ENCODE measurements at places on chromosomes 13 and 19.

DNA sequence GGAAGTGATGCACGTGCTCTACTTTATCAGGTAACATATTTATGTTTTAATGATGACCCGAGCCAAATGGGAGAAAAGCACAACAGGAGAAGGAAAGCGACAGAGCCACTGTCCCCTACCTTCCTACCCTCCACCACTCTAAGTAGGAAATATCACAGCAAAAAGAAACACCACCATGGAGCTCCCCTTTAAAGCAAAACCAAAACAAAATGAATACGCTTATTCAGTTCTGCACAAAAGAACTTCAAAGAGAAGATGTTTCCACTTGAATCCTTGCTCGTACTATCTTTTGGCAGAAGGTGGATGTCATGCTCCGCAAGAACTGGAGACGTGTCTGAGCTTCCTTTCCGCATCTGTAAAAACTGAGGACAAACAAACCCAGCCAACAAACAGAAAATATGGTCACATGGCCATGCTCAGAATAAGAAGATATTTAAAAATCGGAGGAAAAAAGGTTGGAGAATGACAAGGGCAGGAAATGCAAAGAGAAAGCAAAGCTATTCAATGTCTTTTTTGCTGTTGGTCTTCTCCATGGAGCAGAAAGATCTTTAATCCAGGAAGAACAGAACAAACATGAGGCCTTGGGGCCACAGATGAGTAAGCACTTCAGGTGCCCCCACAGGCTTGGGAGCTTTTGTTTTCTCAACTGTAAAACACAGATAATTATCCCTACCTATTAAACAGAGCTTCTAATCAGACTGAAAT is 19.5 kb downstream of the N4BP2L1 start:
- DNase-seq = no peak

GRCh38 chr13:95679722-95680121 is 2.8 kb downstream of the DNAJC3 start:
- DNase-seq = no peak

DNA sequence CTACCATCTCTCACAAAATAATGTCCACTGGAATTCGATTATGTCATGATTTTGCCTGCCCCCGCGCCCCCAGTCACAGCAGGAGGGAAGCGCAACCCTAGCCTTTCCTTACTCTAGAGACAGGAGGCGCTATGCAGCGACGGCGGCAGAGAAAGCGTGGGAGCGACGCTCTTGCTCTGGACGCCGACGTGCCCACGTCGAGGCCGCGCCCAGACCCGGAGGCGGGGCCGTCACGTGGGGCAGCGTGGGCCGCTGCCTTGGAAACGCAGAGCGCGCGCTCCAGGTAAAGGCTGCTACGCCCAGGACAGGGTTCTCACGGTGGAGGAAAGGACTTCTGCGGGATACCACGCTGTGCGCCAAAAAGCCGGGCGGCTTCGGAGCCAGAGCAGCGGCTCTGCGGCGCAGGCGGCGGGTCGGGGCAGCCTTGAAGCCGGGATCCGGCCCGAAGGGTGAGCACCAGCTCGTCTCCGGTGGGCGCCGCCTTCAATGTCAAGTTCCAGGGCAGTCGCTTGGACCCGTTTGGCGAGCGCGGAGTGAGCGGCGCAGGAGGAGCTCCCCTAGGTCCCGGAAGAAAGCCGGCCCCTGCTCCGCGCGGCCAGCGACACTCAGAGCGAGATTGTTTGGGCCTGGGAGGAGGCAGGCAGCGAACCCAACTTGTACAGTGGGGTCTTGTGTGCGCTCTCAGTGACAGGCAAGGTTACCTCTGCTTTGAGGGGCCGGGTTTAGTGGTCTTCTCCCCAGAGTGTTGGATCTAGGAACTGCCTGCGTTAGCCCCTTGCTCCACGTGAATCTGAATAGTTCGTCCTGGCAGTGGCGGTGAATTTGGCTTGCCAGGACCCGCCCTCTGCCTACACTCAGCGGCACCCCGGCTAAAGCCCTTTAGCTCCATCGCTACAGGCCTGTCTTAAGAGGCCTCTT is 121.7 kb downstream of the MRPL57 start:
- peak; percentile 90 for DNase-seq

GRCh38 chr13:42028113-42028799 is 20.2 kb upstream of the DGKH start:
- DNase-seq = no peak

DNA sequence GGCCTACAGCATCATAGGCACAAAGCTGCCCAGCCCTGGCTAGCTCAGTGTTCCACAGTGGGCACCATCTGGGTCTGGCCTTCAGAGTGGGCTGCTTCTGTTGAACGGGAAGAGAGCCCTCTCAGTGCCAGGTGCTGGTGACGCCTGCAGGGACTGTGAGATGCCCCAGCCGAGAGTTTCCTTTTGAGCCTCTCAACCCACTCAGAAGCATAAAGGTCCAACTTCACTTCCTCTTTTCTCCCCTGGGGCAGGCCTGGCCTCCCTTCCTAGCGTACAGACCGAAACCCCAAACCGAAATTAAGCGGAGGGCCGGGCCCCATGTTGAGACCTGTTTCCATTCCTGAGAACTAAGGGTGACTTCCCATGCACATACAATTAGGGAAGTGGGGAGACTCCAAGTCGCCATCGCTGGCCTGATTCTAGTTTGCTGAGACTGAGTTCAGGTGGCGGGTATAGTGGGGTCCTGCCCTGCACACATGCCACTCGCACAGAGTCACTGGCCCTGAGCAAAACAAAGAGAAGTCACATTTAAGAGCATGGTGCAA is 6.9 kb downstream of the RAB8A start:
- no peak for DNase-seq

DNA sequence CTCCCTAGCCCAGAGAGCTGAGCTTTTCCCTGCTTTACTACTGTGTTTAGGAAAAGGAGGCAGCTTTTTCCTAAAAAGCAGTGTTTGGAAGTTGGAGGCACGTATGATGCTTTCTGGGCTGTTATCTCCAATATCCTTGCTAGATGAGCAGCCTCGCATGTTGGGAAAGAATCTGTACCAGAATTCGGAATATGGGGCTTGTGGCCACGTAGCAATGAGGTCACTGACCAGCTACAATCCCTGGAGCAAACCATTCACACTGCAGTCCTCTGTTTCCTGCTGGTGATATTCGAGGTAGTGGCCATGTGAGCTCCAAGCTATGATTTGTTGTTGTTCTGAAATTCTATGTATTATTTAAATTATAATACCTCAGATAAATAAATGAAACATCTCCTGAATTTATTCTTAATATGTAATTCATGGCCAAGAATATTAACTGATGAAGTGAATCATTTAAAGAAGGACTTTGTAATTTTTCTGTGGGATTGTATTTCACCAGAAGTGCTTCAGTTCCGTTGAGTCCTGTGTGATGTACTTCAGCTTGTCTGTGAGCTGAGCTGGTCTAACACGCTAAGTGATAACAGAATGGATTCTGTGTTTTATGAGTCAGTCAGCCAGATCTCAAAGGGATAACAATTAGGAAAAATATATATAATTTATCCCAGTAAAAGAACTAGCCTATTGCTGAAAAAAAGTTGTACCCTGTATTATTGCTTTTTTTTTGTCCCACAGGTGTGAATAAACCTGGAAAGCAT is 319.5 kb downstream of the SHISA2 start:
- DNase-seq = peak; percentile 42

DNA sequence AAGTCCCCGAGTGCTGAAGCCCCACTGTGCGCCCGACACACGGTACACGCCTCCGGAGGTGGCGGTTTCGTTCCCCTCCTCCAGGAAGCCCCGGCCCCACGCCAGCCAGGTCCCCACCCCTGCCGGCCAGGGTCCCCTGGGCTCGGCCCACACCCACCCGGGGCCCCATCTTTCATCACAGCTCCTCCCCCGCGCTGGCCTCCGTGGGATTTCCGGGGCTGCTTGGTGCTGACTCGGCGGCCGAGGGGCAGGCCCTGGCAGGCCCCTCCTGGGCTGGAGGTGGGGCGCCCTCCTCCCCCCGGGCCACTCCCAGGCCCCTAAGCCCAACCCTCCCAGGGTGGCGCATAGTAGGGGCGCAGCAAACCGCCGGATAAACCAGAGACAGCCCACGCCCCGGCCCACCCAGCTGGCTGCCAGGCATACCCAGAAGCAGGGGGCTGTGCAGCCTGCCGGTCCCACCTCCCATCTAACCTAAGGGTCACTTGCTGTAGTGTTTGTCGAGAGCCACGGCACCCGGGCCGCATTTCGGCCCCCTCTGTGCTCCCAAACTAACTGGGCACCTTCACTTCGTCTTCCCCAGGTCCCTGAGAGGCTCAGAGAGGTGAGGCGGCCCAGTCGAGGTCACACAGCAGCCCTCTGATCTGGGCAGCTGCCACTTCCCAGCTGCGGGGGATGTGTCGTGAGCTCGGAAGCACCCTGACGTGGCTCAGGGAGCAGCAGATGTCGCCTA is 6.6 kb downstream of the ZBTB7A start:
- no peak for DNase-seq

DNA sequence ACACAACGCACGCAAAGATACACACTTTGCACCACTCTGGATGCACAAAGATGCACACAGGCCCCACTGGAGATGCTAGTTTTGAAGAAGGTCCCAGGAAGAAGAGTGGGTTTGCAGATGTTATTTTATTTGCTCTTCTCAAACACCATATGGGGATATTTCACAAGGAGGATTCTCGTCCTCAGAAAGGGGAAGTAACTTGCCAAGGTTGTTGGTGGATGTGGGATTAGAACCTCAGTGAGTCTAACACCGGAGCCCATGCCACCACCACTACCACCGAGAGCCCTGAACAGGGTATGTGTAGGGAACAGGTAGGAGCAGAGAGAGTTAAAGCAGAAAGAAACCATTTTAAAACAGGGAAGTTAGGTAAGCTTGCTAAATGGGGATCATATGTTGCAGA is 9.6 kb upstream of the CEACAM6 start:
- DNase-seq = no peak

DNA sequence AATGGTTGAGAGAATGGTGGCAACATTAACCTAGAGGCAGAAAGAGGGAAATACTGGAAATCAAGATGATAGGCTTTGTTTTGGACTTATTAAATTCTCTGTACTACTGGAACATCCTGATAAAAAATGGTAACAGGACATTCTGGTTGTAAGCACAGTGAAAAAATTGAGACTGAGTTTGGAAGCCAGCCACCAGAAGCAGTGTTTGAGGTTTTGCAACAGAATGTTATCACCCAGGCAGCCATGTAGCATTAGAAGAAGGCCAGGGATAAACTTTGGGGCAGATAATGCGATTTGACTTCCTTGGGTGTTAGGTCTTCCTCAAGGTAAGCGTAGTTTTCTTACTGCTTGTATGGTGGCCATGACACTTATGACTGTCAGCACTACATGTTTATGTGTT is 307.4 kb downstream of the ATP8A2 start:
- DNase-seq = no peak

- DNase-seq = no peak
Observed at GRCh38 chr19:47421844-47422395, 2.6 kb upstream of the MEIS3 start.

GRCh38 chr13:36612230-36612629 is 61.6 kb upstream of the SERTM1 start:
- no peak for DNase-seq

DNA sequence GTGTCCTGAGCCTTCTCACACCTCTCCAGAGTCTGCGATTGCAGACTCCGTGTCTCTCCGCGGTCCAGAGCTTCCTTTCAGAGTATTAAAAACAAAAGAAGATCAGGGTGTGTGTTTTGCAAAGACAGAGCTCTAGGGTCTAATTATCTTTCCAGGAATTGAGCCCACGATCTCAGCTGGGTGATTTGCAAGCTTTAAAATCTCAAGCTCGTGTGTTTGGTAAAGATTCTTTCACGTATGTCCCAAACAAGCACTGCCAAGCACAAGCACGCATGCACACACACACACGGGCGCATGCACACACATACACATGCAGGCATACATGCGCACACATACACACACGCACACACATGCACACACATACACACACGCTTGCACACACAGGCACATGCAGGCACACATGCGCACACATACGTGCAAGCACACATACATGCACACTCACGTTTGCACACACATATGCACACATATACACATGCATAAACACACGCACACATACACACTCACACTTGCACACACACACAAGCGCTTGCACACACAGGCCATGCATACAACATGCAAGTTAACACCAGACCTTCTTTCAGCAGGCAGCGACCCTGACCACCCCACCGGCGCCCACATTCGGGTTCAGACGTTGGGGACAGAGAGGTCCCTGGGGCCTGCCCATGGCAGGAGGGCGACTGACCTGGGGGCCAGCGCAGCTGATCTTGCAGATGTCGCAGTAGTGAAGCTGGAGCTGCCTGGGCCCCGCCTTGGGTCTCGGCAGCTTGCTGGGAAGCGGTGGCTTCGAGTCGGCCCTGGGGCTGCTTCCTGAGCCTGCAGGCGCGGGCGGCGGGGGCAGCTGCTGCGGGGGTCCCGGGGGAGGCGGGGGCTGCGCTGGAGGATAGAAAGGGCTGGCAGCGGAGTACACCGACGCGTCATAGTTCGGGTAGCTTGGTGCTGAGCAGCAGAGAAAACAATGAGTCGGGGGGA is 37.9 kb downstream of the ZFR2 start:
- no peak for DNase-seq

GRCh38 chr13:111228262-111229144 is 91.9 kb upstream of the TEX29 start:
- peak; percentile 64 for DNase-seq

- DNase-seq = peak; percentile 91
Observed at GRCh38 chr13:48506092-48506701, 26.7 kb downstream of the RCBTB2 start.

DNA sequence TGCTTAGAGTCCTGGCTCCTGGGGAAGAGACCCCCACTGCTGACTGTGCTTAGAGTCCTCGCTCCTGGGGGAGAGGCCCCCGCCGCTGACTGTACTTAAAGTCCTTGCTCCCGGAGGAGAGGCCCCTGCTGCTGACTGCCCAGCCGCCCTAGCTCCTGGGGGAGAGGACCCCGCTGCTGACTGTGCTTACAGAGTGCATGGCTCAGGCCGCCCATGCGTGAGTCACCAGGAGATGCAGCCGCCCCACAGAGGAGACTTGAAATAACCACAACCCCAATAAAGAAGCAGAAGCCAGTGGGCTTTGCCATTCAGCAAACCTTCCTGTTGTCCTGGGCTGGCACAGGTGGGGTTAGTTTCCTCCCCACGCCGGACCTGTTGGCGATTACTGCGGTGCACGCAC is 79.2 kb upstream of the C13orf46 start:
- no peak for DNase-seq

DNA sequence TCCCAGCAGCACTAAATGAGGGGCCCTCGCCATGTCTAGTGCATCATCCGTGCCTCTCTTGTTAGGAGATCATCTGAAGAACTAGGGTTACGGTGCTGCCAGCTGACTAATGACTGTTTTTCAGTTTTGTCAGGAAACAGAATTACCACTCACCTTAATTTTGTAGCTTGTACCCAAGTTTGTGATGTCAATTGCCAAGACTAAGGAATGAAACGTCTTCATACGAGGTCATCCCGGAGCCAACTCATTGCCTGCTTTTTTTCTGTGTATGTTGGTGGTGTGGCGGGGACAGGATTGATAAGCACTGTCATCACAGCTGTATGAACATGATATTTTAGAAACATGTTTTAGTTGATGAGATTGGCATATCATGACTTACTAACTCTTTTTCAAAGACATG is 100.6 kb downstream of the TNFRSF19 start:
- no peak for DNase-seq

GRCh38 chr19:30419568-30420180 is 47.5 kb downstream of the ZNF536 start:
- DNase-seq = no peak

- peak; percentile 80 for DNase-seq
Observed at GRCh38 chr19:12983542-12984142, 11.6 kb upstream of the NFIX start.

- DNase-seq = peak; percentile 5
Observed at GRCh38 chr13:102769679-102770078, 3.9 kb downstream of the TEX30 start.

- DNase-seq = no peak
Observed at GRCh38 chr13:96500953-96501352, 411.0 kb downstream of the HS6ST3 start.

- no peak for DNase-seq
Observed at GRCh38 chr13:98549728-98550317, 27.1 kb downstream of the STK24 start.
